Ovary (tissue), 10 donors: ENCODE measurements at places on chromosomes 5 and 9. TPM values are rescaled to one million over a fixed set of nuclear protein-coding genes. Genes with fewer than 3 reads are reported as not detected.

- H3K27ac ChIP-seq, result no peak overlapping the region
- no peaks in the 10 kb centered on the region for H3K36me3 ChIP-seq
- H3K4me3 ChIP-seq, result no peak overlapping the region
- no peaks in the 10 kb centered on the region for H3K4me1 ChIP-seq
- DNase-seq, result no peak
- no peaks in the 10 kb centered on the region for H3K27me3 ChIP-seq
These were observed 45.0 kb downstream of the CRB2 start for GRCh38 chr9:123400926-123401503.

DNA sequence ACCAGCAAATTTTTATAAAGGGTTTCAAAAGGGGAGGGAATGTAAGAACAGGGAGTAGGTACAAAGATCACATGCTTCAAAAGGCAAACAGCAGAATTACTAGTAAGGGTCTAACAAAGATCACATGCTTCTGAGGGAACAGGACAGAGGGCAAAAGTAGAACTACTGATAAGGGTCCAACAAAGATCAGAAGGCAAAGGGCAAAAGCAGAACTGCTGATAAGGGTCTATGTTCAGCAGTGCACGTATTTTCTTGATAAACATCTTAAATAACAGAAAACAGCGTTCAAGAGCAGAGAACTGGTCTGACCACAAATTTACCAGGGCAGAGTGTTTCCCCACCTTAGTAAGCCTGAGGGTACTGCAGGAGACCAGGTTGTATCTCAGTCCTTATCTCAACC is 469.5 kb upstream of the PIK3R1 start:
- no peak for DNase-seq
- no peak overlapping the region for H3K4me3 ChIP-seq
- H3K36me3 ChIP-seq, result no peaks in the 10 kb centered on the region

GRCh38 chr5:33891788-33892619 is at the start of gene ADAMTS12:
TSS of gene ADAMTS12 (minus strand) at chr5:33891990. CDS start at chr5:33891856, 134 bp downstream.
- no peaks in the 10 kb centered on the region for H3K36me3 ChIP-seq
- H3K27ac ChIP-seq, result peak within 1 kb of the TSS; percentile 27
- H3K4me3 ChIP-seq, result peak within 1 kb of the TSS; percentile 44
- no peaks in the 10 kb centered on the region for H3K27me3 ChIP-seq

GRCh38 chr9:125861405-125862058 is 114.4 kb downstream of the PBX3 start:
- peaks cover 5% of the 10 kb centered on the region for H3K4me1 ChIP-seq
- no peak overlapping the region for H3K4me3 ChIP-seq
- no peak overlapping the region for H3K27ac ChIP-seq
- H3K27me3 ChIP-seq, result no peaks in the 10 kb centered on the region
- DNase-seq, result no peak

Gene ZNF883
- total RNA-seq, result 0.97 TPM

Gene IQGAP2
- total RNA-seq, result 9.3 TPM

Gene SLC2A8
- total RNA-seq, result 17.8 TPM

Gene EMB
- 5.9 TPM for total RNA-seq
